Activated CD4-positive, alpha-beta T cell treated with anti-CD3 and anti-CD28 coated beads, Interleukin-2, amount 50 U/mL, for 1 hour (primary cell): ENCODE measurements at places on chromosomes 2 and 18.
A peak's percentile ranks its signal among the peaks of the same experiment; 100 is the strongest.

DNA sequence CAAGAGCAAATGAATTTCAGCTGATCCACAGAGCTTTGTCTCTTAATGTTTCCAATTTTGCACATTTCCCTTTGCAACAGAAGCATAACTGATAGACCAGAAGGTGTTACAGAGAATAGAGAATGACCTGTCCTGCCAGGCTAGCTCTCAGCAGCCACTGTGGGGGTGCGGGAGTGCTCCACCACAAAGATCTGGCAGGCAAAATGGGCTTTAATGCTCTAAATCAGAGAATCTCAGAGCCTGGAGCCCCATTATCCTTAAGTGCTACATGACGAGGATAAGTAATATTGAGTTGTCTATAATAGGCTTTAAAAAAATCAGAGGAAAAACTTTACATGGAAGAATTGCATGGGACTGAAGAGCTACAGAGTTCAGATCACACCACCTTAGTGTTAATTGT, 245.7 kb downstream of the PDE11A start:
- DNase-seq: no peak

- DNase-seq: peak; percentile 32
Measured at GRCh38 chr2:72993147-72993932, 76.0 kb downstream of the EMX1 start.

DNA sequence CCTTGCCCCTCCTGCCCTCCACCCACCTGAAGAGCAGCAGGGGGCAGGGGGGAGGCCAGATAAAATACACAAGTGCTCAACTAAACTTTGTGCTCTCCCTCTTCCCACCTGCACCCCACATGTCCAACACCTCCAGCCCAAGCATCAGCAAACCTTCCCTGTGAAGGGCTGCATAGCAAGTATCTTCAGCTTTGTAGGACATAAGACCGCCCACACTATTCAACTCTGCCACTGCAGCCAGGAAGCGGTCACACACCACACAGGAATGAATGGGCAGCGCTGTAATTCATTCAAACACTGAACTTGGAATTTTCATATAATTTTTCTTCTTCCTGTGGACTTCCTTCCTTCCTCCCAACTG, 27.5 kb downstream of the TFCP2L1 start:
- no peak for DNase-seq

DNA sequence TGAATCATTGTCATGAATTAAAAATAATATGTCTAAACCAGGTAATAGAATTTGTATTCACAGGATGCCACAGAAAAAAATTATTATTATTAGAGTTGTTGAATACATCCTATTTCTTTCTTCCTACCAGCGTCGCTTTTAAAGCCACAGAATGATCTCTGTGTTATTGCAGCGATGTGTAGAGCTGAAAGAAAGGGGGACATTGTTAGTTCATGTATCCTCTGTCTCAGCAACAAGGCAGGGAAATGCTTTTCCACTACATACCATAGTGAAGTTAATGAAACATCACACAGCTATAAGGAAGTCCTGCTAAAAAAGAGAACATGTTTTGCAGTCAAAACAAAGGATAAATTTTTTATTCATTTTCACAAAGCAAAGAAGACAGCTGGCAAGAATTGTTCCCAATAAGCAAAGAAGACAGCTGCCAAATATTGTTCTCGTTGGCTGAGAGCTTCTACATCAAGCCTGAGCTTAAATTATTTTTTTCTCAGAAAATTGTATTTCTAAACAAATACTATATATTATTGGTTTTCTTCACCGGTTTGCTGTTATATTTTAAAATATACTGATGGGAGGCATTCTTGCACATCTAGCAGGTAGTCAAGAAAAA, 1234.4 kb downstream of the SUCLG1 start:
- DNase-seq: no peak

GRCh38 chr18:9095297-9096006, 7.0 kb upstream of the NDUFV2 start:
- DNase-seq: peak; percentile 34
